ENCODE measurements at places on chromosomes 2 and 18.
A peak's percentile ranks its signal among the peaks of the same experiment; 100 is the strongest.

DNA sequence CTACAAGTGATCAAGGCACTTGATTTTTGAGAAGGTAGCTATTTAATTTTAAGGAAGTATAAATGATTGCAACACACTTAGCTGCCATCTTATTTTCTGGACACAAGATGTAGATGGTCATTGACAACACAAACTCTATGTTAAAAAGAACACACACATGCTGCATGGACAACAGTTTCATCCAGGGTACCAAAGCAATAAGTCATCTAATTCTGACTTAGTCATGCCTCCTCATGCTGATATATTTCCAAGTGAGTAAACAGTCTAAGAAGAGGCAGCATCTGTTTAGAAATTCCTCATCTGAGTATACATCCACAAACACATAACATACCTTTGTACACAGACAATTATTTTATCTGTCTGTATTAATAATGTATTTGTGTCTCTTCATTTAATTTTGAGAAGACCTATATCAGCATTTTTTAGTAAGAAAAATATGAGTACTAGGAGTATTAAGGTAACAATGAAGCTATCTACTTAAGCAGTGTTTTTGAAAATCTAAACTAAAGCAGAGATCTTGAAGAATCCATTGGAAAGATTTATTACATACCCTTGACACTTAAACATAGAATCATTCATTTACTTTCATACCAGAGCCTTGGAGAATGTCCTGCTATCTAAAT, 84.9 kb downstream of the SCN1A start:
- DNase-seq = no peak

GRCh38 chr2:79013629-79014028, 11.9 kb upstream of the REG3G start:
- DNase-seq = no peak

GRCh38 chr2:9984217-9984739, 32.8 kb downstream of the GRHL1 start:
- no peak for DNase-seq

GRCh38 chr2:3617198-3617890, 22.4 kb downstream of the COLEC11 start:
- DNase-seq = no peak

DNA sequence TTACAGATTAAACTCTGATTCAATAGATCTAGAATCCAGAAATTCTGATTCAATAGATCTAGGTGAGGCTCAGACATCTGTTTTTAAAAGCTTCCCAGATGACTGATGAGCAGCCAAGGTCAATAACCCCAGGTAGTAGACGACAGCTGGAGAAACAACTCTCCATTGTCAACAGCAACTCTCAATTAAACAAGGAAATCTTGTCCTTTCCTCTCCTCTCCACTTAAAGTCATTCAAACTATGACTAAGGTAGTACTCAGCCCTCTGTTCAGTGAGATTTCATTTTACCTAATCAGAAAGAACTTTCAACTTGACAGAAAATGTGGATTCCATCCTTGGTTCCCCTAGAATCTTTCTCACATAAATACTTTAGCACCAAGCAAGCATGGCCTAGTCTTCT, 94.6 kb upstream of the SCG2 start:
- DNase-seq = no peak

GRCh38 chr2:119683074-119683712, 4.2 kb downstream of the TMEM177 start:
- DNase-seq = no peak

- no peak for DNase-seq
Measured at GRCh38 chr2:167637741-167638140, 609.7 kb downstream of the STK39 start.

- no peak for DNase-seq
Measured at GRCh38 chr2:46561731-46562450, 82.5 kb downstream of the TMEM247 start.

- no peak for DNase-seq
Measured at GRCh38 chr2:164737612-164738081, 104.0 kb downstream of the COBLL1 start.

DNA sequence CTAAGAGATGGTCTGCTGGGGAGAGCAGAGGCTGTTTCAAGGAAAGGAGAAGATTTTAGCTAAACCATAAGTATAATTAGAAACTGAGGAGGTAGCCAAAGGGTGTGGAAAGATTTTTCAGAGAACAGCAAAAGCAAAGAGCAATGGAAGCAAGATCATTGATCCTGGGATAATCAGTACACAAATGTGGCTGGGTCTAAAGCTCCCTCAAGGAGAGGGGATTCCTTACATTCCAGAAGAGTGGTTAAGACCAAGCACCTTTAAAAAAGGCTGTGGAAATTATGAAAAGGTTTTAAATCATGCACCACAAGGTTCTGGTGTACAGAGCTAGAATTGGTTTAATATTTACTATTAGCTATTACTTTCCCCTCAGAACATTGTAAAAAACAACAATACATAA, 246.0 kb upstream of the UBE2E3 start:
- DNase-seq = no peak

DNA sequence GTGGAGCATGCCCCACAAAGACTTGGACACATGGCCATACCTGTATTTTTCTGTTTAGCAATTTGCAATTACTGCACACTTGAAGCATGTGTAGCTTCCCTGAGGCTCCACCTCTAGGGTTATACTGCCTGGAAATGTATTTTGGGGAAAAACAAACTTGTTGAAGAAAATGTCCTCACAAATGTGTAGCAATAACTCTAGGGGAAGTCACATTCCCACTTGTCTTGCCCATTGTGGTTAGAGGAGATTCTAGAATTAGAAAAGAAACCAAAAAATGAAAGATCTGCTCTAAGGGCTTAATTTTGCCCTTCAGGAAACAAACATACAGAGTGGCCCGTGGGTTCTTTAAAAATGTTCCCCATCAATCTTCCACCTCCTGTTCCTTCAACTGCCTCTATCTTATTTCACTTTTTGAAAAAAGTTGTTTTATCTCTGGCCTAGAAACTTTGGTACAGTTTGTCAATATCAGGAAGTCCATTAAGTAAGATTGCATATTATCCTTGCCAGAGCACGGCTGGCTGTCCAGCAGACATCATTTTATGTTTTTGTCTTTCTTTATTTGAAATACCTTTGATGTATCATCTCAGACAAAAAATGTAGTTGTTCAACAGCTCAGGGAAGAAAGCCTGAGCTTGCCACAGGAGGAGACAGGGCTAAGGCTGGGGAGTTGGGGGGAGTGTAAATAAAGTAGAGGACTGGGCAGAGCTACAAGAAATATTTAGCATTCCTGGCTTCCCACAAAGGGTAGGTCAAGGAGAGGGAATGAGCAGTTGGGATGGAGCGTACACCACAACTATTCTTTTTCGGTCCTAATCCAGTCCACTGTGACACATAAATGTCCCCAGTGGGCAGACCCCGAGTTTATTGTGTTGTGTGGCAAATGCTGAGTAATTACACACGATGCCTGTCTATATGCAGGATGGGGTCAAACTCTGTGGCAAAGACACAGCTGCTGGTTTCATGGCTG, 96.8 kb upstream of the CDC42EP3 start:
- no peak for DNase-seq

DNA sequence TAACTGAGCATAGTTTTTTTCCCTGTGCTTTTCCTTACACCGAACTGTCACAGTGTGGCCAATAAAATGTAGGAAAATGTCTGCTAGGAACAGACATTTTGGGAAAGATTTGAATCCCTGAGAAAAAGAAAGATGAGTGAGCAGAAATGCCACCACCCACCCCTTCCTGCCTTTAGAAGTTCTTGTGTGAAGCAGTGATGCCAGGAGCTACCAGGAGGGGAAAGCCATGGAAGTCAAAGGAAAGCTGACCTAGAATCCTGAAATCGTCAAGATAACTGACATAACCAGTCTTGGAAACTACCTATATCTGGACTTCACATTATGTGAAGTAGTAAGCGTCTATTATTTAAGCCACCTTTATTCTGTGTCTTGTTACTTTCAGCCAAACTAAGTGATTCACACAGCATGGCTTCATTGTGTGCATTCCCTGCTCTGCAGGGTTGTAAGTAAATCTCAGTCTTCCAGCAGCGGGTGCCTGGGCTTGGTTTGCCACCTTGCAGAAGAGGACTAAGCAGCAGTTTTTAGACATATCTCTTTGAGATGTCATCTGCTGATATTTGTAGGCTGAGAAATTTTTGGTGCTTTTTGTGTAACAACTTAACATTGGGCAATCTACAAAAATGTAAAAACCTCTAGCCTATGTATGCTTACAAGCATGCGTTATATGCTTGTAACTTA, 11.2 kb upstream of the SPRED2 start:
- DNase-seq = no peak

GRCh38 chr2:145026456-145027455, 506.8 kb upstream of the ZEB2 start:
- DNase-seq = no peak

DNA sequence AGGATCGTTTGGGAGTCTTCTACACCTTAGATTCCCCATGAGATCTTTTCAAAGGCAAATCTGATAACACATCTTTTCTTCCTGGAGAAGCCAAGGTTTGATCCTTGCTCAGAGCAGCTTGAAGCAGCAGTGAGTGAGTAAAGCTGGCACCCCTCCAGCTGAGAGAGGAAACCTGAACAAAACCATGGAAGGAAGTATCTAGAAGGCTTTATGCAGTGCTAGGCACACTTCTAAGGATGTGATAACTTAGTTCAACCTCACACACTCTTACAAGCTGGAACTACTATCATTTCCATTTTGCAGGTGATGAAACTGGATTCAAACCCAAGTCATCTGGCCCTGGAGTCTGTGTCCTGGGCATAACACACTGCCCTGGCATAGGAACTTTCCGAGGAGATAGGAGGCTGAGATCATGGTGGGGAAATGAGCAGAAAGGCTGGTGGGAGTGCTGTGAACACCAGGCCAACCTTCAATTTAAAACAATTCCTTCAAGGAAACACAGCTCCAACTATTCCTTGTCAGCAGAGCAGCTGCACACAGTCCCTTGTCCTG, 71.2 kb downstream of the CTAGE1 start:
- DNase-seq = peak; percentile 18

DNA sequence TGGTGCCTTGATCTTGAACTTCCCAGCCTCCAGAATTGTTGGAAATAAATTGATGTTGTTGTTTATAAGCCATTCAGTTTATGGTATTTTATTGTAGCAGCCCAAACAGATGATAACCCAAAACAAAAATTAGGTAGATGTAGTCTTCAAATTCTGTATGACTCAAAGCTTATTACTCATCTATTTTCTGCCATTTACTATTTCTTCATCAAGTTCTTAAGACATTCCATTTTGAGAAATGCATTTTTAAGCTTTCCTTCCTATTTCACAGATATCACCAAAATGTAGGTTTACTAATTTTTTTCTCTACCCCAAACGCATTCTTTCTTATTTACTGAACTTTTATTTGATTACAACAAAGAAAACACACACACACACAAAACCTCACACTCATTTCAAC, 148.2 kb downstream of the RND3 start:
- no peak for DNase-seq

GRCh38 chr2:168185583-168186274, 61.7 kb downstream of the STK39 start:
- DNase-seq = no peak

- no peak for DNase-seq
Measured at GRCh38 chr18:24095976-24096375, 42.9 kb upstream of the CABYR start.
